ENCODE measurements at places on chromosomes 4 and X. TPM values are rescaled to one million over a fixed set of nuclear protein-coding genes. Genes with fewer than 3 reads are reported as not detected.

The ANXA5 gene
- total RNA-seq = 188 TPM

DNA sequence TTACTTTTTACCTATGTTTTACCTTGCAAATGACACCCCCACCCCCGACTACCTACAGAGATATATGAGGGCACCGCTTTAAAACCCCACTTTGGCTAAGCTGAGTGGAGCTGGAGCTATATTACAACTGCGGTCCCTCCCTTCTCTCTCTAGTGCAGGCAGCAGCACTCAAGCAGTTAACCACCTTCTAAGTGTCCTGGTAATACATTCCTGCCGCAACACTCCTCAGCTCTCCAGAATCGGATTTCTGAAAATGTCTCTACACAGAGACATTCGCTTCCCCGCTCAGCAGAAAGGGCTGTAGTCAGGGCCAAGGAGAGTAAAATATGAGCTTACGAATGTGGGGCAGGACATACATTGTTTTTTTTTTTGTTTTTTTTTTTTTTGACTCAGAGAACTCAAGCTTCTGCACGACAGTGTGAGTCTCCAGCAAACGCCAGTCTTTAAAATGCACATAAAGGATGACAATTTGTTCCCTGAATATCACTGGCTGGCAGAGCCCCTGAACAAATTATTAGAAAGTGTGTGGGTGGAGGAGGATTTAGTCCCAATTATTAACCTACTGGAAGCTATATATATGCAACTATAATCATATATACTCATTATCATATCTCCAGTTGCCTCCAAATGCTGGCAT is 287.0 kb upstream of the TET2 start:
- no peaks in the 10 kb centered on the region for H3K4me1 ChIP-seq
- DNase-seq = no peak
- H3K36me3 ChIP-seq = no peaks in the 10 kb centered on the region

The ZIC3 gene
- total RNA-seq = not detected

The TNMD gene
- not detected for total RNA-seq

GRCh38 chr4:120431180-120431579 is 364.5 kb upstream of the MAD2L1 start:
- H3K27ac ChIP-seq = no peak overlapping the region
- H3K27me3 ChIP-seq = no peaks in the 10 kb centered on the region
- no peak for DNase-seq
- H3K4me3 ChIP-seq = no peak overlapping the region
- H3K36me3 ChIP-seq = no peaks in the 10 kb centered on the region

Measured in right lobe of liver (tissue), 6 donors.